ENCODE measurements at places on chromosomes 6 and 20. TPM values are rescaled to one million over a fixed set of nuclear protein-coding genes. Genes with fewer than 3 reads are reported as not detected.

WDR46 gene
- polyA plus RNA-seq: 45.6 TPM

DNA sequence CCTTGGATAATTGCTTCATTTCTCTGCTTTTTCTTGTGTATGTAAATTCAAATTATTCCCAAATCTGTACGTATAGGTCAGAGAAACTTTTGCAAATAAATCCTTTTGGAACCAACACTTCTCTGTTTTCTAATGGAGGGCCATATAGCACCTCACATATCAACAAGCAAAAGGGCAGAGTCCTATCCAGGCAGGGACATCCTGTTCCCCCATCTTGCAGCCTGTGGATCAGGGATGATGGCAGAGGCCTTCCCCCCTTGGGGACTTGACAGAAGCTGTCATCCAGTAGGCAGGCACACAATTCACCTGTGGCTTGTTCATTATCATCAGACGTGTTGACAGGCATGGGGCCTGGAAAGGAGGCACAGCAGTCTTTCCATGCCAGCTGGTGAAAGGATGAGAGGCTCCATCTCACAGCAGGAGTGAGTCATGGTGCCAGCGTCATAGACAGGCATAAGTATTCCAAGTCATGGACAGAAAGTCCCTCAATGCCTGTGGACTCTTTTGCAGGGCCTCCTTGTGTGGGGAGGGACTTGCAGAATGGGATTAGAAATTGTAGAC, 31.8 kb upstream of the PLEKHG1 start:
- DNase-seq: no peak

DNA sequence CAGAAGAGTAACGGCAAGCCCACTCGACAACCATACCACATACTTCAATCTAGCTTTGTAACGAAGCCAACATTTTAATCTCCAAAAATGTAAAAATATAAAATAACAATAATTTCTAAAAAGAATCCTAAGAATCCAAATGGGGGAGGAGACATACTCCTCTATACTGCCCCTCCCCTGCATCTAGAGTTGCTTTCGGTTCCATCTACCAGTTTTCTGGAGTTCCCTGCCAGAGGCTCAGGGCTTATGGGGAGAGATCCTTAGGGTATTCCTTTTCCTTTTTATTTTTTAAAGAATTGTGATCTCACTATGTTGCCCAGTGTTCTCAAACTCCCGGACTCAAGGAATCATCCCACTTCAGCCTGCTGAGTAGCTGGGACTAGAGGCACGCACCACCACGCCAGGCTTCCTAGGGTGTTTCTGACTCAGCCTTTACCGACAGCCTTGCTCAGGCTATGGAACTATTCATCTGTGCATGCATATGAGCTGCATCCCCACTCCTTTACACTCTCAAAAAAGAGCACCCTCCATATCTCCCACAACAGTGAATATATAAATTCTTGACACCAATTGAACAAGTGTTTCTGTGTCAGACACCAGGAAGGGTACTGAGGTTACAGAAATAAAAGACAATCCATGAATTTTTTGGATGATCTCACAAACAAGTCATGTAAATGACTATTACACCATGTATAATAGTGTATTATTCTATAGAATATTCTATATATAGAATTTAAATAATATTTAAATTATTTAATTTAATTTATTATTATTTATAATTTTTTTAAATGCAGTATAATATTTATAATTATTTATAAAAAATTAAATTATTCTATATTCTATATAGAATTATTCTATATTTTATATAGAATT, 40.7 kb upstream of the UBR2 start:
- no peak for DNase-seq

DNA sequence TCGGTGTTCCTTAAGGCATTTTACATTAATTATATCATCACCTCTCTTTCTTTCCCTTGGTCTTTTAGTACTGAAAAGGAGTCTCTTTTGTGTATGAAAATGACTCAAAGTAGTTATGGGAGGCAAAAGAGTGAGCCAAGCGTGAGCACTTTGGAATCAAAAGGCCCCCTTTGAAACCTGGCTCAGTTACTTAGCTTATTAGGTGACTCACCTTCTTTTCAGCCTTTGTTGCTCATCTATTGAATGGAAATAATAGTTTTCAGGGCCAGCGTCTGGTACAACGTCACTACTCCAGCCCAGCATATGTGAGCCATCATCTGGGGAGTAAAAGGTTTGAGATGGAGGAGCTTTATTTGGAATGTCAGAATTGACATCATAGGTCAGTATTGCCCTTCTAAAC, 147.4 kb upstream of the SCGN start:
- DNase-seq: no peak

DNA sequence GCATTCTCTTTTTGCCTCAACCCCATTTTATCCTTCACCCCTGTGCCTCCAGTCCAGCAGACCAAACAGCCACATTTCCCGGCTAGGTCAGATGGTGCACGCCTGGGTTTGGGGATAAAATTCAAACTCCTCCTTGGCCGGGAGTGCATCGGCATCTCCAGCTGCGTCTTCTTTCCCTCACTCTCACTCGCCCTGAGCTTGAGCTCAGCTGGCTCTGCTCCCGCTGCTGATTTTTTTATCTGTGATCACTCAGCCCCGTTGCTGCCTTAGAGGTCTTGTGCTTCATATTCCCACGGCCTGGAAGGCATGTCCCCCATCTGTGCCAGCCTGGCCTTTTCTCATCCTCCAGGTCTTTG, 6.8 kb upstream of the EZR start:
- DNase-seq: no peak

All from BJ (cell line).